ENCODE measurements at places on chromosomes 5 and 9. TPM values are rescaled to one million over a fixed set of nuclear protein-coding genes. Genes with fewer than 3 reads are reported as not detected.

The TRPM3 gene
- not detected for total RNA-seq

The MCTP1 gene
- total RNA-seq, result 39.8 TPM

The CLIC3 gene
- 6.2 TPM for total RNA-seq

The PCDHA1 gene
- total RNA-seq, result not detected

- no peak for DNase-seq
Measured at GRCh38 chr5:135481387-135481786, 29.2 kb upstream of the TIFAB start.

DNA sequence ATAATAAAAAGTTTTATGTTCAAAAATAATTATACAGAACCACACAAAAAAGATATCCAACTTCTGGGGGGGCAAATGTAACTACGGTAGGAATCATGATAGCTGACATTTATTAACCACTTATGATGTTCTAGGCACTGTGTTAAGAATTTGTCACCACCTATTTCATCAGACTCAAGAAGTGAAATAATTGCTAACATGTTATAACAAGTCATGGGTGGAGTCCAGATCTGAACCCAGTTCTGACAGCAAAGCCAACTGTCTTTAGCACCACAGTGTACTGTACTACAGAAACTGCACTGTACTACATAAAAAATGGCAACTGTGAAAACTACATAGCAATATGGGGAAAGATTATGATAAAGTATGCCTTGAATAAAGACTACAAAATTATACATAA is 3.0 kb upstream of the SAP30L start:
- no peak for DNase-seq

DNA sequence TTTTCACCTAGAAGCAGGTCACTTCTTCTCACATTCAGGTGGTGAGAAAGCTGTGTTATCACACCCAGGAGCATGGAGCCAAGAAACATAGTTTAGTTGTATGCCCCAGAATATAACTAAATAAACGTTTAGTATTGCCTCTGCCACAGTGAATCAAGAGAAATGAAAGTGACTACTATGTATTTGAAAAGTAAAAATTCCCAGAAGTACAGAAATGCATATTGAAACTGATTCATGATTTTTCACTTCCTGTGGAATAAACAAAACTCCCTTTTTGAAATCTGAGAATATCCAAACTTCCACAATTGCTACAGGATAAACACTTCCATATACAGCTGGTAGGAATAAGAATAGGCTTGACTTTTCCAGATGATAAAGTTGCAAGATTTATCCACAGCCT is 15.3 kb upstream of the NINJ1 start:
- DNase-seq, result no peak

DNA sequence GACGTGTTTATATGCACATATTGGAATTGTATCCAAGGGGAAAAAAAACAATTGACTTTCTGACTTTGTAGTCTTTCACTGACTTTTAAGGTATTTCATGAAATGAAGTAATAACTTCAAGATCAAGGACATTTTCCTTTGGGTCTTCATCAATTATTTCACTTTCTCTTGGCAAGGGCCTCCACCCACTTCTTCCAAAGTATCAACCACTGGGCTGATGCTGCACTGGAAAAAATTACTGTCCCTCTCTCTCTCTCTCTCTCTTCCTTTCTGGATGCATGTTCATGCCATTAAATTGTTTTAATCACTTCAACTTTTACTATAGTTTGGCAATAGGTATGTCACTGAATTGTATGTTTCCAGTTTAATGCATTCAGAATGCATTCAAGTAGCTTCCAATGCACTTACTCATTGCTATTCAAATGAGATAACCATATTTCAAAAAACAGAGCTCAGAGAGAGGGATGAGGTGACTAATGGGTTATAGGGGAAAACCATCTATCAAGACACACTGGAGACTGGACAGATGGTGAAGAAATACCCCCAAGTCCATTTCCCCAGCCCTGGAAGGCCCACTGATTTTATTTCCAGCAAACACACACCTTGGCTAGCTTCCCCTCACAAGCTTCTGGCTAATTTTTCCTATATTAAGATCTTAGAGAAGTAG is 585.3 kb downstream of the EBF1 start:
- no peak for DNase-seq

DNA sequence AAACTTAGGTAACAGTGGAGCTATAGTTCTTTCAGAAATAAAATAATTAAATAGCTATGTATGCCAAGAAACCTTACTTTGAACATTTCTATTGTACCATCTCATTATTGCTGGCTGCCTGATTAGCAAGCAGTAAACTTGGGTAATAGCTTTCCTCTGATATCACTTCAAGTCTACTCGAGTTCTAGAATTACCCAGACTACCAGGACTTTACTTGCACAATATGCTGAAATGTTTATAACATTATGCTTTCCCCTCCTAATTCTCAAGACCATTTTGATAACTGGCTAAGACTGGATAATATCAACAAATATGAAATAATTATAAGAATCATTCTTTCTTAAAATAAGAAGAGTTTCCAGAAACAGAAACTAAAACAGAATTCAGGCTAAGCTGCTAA is 512.6 kb downstream of the RAB3C start:
- DNase-seq, result no peak
